SJSA1 (cell line): ENCODE measurements at places on chromosomes 3 and 15.

DNA sequence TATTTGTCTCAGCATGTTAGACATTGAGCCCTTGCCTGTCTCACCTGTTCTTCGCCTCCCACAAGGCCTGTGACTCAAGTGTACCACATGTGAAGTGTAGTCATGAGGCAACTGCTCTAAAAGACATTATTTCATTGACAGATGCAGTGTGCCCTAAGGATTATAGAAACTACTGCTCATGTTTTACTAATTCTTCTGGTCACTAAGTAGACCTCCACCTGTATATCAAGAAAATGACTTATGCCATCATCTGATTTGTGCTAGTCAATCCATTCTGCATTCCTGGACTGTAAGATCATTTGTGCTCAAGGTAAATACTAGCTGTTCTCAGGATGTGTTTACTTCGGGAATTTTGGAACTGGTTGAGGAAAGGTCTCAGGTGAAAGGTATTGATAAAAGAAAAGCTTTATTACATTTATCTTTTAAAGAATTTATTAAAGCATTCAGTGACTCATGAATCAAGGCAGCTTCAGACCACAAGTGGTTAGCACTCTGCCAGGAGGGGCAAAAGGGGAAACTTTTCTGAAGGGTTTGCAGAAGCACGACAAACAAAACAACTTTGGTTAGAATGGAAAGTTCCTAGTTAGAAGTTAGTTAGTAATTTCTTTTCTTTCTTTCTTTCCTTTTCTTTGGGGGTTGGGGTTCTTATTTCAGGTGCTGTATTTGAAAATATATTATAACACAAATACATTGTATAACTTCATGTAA lies 465.3 kb upstream of the CBLB start:
- DNase-seq: no peak

DNA sequence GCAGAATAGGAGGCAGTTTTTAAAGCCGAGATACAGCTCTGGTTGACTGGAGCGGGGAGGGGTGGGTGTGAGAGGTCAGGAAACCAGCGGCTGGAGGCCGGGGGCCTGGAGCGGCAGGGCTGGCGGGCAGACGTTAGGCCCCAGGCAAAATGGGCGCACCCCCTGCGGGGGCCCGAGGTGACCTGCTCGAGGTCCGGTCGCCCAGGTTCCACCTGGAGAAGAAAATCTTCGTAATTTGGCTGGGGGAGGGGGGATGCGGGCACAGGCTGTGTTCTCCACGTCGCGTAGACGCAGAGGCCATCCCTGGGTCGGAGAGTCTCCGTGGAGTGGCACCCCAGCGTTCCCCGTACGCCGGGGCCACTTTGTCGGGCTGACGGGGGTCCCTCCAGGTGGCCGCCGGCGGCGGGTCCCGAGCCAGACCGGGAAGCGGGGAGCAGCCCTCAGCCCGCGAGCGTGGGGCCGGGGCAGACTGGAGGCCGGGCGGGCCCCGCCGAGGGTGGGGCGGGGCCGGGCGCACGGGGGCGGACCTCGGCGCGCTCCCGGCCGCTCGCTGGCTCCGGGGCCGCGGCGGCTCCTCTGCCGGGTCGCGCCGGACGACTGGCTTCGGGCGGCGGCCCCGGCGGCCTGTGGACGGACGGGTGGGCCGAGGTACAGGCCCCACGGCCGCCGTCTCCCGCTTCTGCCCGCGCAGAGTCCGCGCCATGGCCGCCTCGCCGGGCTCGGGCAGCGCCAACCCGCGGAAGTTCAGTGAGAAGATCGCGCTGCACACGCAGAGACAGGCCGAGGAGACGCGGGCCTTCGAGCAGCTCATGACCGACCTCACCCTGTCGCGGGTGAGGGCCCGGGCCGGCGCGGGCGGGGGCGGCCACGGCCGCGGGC lies at the start of gene CRTC3:
Gene CRTC3, plus strand, starts transcription at position 553 of the 879 bp plus-strand sequence. Its CDS starts 149 bp downstream, at position 702.
- peak; percentile 51 for DNase-seq

DNA sequence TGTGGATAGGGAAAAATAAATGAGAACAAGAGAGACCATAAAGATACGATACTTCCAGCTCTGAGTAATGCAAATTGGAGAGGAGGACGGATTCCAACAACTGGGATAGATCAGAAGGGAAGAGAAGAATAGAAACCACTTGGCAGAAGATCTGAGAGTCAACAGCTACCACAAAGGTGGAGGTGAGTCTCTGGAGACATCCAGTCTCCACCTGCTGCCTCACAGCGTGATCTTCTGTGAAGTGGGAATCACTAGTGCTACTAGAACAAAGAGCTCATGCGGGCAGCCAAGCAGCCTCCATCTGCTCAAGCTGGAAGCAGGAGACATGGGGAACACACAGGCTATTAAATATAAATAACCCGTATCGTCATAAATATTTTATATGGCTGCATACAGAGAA lies 558.5 kb upstream of the CFAP20DC start:
- DNase-seq: no peak

GRCh38 chr3:182410051-182410450 lies 383.3 kb upstream of the ATP11B start:
- no peak for DNase-seq

DNA sequence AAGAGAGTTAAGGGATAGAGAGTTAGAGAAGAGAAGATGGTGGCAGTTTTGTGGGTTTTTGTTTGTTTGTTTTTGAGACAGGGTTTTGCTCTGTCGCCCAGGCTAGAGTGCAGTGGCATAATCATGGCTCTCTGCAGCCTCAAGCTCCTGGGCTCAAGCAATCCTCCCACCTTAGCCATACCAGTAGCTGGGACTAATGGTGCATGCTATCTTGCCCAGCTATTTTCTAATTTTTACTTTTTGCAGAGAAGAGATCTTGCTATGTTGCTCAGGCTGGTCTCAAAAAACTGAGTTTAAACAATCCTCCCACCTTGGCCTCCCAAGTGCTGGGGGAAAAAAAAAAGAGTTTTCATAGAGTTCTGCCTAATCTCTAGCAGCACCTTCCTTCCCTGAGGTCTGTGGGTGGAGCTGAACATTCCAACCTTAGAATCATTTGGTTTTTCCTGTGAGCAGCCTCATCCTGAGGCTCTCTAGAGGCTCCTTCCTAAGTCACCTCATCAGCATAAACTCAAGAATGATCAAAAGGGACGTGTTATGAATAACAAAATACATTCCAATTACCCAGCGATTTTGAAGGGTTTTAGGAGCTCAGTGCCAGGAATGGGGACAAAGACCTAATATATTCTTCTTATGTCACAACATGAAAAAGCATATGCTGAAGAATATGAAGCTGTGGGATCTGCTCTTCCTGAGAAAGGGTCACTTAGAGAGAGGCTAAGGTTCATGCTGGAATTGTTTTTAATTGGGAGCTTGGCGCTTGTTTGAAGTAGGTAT lies 180.6 kb downstream of the LSAMP start:
- DNase-seq: no peak

- DNase-seq: no peak
These were observed 79.3 kb downstream of the ANO10 start for GRCh38 chr3:43542328-43543043.

- no peak for DNase-seq
These were observed 8.0 kb downstream of the ANKDD1A start for GRCh38 chr15:64919721-64920120.

- DNase-seq: no peak
These were observed 1333.5 kb upstream of the CADM2 start for GRCh38 chr3:83625261-83625660.

DNA sequence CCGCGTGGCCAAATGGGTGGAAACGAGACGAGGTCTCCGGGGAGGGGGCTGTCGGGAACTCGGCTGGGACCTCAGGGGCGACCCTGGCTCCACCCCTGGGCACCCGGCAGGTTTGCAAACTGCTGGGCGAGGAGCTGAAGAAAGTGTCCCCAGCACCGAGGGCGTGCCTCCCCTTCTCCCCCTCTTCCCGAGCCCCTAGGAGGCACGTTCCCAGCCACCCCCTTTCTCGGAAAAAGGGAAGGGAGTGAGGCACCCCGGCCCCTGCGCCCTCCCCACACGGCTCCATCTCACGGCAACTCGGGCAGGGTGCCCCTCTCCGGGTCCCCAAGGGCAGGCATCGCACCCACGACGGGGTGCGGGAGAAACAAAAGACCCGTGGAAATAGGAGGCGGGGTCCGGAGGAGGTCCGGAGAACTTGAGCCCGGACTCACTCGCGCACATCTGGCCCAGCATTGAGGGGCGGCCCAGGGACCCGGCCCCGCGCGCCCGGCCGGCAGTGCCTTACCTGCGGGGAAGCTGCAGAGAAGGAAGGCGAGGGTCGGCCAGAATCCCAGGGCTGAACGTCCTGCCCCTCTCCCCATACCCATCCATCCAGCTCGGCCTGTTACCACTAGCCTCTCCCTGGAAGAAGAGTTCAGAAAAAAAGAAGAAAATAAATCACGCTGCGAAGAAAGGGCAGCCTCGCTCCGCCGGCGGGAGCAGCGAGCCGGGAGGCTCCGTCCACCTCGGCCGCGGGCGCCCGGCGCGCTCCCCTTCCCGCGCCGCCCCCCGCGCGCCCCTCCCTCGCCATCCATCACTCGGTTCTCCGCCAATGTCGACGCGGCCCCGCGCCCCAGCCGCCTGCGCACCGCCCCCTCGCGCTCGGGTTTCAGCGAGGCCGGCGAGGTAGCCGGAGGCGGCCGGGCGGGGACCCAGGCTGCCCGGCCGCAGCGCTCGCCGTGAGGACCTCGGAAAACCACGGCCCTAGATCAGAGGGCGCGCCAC lies 16.3 kb downstream of the RGMA start:
- DNase-seq: peak; percentile 67

GRCh38 chr15:64288999-64289398 lies 67.0 kb downstream of the CSNK1G1 start:
- DNase-seq: no peak

- DNase-seq: no peak
These were observed 347.7 kb downstream of the PLCL2 start for GRCh38 chr3:17232442-17232841.

DNA sequence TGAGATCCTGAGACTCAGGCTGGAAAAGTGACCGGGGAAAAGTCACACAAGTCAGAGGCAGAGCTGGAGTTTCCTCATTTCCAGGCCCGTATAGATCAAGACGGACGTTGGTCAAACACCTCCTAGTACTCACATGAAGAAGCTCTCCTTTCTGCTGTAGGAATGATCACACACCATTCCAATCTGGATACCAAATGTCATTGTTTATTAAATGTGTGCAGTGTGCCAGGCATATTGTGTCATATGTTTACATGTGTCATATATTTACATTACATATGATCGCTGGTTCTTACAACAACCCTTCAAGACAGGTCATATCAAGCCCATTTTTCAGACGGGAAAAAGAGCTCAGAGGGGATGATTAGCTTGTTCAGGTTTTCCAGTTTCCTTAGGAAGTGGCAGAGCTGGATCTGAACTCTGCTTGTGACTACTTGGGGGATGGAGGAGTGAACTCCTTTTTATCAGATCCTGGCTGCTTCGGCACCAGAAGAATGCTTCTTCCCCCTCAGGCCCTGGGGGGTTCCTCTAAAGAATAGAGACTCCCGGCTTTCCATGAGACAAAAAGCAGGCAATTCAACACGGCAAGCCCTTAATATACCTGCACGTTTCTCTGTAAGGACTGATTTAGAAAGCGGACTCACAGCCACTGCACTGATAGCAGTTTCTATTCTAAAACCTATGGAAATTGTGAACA lies 41.9 kb downstream of the FAM43A start:
- peak; percentile 60 for DNase-seq

DNA sequence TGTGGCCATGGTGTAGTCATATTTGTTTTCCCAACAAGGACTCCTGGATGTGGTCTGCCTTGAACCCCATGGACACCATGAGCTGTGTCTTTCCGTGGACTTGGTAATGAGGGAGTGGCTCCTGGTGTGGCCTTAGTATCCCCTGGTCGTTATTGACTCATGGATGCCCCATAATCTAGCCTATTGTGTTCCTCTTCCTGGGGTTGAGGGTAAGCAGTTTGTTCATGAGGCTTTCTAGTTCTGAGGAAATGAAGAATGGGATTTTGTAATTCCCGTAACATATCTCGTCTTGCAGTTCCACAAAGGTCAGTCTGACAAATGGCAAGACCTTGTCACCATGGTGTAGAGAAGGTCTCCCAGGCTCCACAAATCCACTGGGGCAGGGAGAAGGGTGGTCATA lies 22.6 kb downstream of the RAB7A start:
- DNase-seq: no peak

GRCh38 chr3:36295296-36295695 lies 85.0 kb upstream of the STAC start:
- no peak for DNase-seq

- DNase-seq: no peak
These were observed 14.3 kb upstream of the CCNL1 start for GRCh38 chr3:157174290-157174648.
